ENCODE measurements at places on chromosomes 16 and 17. TPM values are rescaled to one million over a fixed set of nuclear protein-coding genes. Genes with fewer than 3 reads are reported as not detected.

SNAI3 gene
- 7.1 TPM for polyA plus RNA-seq

NPIPB9 gene
- 0.32 TPM for polyA plus RNA-seq

P2RX1 gene
- 2.9 TPM for polyA plus RNA-seq

GP1BA gene
- polyA plus RNA-seq = 0.42 TPM

SOST gene
- not detected for polyA plus RNA-seq

CCL11 gene
- polyA plus RNA-seq = not detected

PYDC1 gene
- polyA plus RNA-seq = not detected

ZNF385C gene
- polyA plus RNA-seq = 0.11 TPM

SMIM5 gene
- polyA plus RNA-seq = 0.20 TPM

KRT13 gene
- not detected for polyA plus RNA-seq

SSTR5 gene
- polyA plus RNA-seq = not detected

HASPIN gene
- 8.6 TPM for polyA plus RNA-seq

OR1A1 gene
- not detected for polyA plus RNA-seq

NPIPA2 gene
- 0.89 TPM for polyA plus RNA-seq

LGALS3BP gene
- polyA plus RNA-seq = 1.3 TPM

PYY gene
- polyA plus RNA-seq = not detected

ZFHX3 gene
- 2.2 TPM for polyA plus RNA-seq

TPPP3 gene
- not detected for polyA plus RNA-seq

CEP295NL gene
- not detected for polyA plus RNA-seq

CHP2 gene
- not detected for polyA plus RNA-seq

EVPL gene
- polyA plus RNA-seq = not detected

KRTAP4-3 gene
- polyA plus RNA-seq = not detected

KRT14 gene
- polyA plus RNA-seq = not detected

MSLN gene
- polyA plus RNA-seq = not detected

NQO1 gene
- polyA plus RNA-seq = 83.2 TPM

CD300A gene
- 28.6 TPM for polyA plus RNA-seq

DYNLRB2 gene
- 1.2 TPM for polyA plus RNA-seq

TVP23A gene
- polyA plus RNA-seq = 3.4 TPM

ITGAL gene
- polyA plus RNA-seq = 111 TPM

CACNA1G gene
- not detected for polyA plus RNA-seq

SOX9 gene
- polyA plus RNA-seq = 1.9 TPM

CD300E gene
- not detected for polyA plus RNA-seq

CD300LB gene
- 0.14 TPM for polyA plus RNA-seq

MT1A gene
- not detected for polyA plus RNA-seq

EFTUD2 gene
- polyA plus RNA-seq = 157 TPM

FBXW10 gene
- polyA plus RNA-seq = not detected

SLC6A4 gene
- 9.7 TPM for polyA plus RNA-seq

HEATR9 gene
- polyA plus RNA-seq = not detected

STX1B gene
- polyA plus RNA-seq = 0.85 TPM

TBC1D3B gene
- polyA plus RNA-seq = 0.67 TPM

PRSS53 gene
- 0.35 TPM for polyA plus RNA-seq

TRAP1 gene
- 257 TPM for polyA plus RNA-seq

SPATA32 gene
- not detected for polyA plus RNA-seq

MPDU1 gene
- polyA plus RNA-seq = 78.9 TPM

Measured in GM12878 (cell line).